ENCODE measurements at places on chromosomes 2 and 18.

- no peak for DNase-seq
Observed at GRCh38 chr2:20212459-20212870, 12.5 kb downstream of the SDC1 start.

DNA sequence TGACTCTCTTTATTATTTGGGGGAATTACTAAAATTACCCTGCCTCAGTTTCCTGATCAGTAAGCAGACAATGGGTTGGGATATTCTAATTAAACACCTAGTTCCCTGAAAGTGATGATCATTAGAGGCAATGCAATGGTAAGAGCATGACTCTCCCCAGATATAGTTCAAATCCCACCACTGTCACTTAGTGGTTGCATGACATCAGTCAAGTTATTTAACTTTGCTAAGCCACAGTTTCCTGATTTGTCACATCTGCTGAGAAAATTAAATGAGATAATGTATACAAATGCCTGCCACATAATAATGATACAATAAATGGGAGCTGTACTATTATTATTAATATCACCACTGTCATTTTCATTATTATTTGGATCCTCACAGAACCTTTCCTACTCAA, 29.9 kb downstream of the ZEB2 start:
- DNase-seq, result no peak

DNA sequence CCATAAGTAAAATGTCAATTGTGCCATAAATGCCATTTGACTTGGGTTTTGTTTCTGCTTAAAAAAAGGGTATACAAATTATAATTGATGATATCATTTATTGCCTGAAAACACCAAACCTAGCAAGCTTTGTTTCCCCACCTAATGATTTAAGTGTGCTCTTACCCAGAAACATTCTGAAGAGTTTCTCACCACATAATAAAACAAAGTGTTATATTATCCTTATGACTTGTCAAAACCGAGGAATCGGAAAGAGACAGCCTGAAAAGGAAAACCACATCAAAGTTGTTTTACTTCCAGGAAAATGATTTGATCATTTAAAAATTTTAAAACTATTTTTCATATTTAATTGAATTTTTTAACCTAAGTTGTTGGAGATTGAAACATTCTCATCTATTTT, 170.5 kb upstream of the SLC39A10 start:
- DNase-seq, result no peak

GRCh38 chr2:98809878-98810587, 79.1 kb upstream of the MGAT4A start:
- no peak for DNase-seq

DNA sequence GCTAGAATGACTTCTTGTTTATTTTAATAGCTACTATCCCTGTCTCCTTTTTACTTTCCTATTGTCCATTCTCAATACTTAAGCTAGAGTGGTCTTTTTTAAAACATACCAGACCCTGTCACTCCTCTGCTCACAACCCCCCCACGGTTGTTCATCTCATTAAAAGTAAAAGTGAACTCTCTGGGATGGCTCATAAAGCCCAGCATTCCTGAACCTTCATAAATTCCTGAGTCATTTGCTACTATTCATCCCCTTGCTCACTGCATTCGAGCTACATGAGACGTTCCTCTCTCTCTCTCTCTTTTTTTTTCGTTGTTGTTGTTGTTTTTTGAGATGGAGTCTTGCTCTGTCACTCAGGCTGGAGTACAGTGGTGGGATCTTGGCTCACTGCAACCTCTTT, 148.7 kb upstream of the DSEL start:
- no peak for DNase-seq

DNA sequence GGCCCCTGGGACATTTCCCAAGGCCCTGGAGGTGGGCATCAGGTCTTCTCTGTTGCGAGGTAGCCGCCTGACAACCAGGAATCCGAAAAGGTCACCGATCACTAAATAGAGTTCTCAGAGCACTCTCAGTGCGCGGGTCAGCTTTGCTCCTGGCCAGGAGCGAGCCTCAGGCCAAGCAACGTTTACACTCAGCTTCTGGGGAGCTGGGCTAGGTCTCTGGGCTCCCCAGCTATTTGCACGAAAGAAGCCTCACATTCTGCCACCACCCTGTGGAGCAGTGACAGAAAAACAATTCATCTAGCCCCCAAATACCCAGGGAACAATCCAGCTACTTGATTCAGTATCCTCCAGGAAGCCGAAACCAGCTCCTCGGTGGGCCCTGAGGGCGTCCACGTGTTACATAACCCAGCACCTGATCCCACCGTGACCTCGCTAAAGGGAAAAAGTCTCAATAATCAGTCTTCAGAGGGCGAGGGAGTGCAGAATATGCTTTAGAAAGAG, 3.3 kb downstream of the SH3BP4 start:
- DNase-seq, result no peak

DNA sequence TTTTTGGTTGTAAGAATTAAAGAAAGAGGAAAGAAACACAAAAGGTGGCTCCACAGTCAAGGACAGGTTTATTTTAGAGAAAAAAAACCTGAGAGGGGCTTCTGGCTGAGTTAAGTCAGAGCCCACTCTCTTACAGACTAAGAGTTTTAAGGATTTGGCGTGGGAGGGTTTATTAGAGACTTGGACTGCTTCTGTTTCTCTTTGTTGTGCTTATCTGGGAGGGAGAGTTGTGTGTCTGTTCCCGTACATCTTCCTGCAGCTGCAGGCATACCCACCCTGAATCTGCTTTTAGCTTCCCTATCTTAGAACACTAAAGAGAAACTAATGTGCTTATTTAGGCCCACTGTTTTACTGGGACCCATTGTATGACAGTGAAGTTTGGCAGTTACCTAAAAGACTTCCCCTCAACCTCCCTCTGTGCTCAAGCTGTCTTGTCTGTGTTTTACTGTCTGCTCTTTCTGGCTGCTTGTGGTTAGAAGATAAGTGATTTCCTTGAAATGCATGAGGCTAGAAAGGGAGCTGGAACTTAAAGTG, 2.7 kb downstream of the RSAD2 start:
- no peak for DNase-seq

- DNase-seq, result no peak
Observed at GRCh38 chr18:58095655-58096054, 51.6 kb downstream of the NEDD4L start.

GRCh38 chr2:8594731-8595427, 87.0 kb upstream of the ID2 start:
- DNase-seq, result no peak

- no peak for DNase-seq
Observed at GRCh38 chr2:20509770-20510490, 63.1 kb downstream of the RHOB start.

GRCh38 chr2:3680548-3681345, 22.6 kb upstream of the DCDC2C start:
- no peak for DNase-seq

DNA sequence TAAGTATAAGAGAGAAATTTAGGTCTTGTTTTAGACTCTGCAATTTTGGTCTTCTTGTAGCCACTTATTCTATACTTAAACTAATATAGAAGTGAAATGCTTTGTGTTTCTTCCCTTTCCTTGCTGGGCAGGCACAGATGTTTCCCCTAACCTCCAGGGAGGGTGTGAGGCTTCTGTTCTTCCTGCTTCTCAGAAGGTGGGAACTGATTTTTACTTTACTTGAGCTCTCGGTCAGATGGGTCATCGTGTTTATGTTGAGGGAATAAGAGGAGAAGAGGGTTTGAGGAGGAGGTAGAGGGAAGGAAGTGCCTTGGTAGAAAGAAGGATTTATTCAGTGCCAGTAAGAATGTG, 92.5 kb upstream of the CXCR4 start:
- DNase-seq, result no peak

DNA sequence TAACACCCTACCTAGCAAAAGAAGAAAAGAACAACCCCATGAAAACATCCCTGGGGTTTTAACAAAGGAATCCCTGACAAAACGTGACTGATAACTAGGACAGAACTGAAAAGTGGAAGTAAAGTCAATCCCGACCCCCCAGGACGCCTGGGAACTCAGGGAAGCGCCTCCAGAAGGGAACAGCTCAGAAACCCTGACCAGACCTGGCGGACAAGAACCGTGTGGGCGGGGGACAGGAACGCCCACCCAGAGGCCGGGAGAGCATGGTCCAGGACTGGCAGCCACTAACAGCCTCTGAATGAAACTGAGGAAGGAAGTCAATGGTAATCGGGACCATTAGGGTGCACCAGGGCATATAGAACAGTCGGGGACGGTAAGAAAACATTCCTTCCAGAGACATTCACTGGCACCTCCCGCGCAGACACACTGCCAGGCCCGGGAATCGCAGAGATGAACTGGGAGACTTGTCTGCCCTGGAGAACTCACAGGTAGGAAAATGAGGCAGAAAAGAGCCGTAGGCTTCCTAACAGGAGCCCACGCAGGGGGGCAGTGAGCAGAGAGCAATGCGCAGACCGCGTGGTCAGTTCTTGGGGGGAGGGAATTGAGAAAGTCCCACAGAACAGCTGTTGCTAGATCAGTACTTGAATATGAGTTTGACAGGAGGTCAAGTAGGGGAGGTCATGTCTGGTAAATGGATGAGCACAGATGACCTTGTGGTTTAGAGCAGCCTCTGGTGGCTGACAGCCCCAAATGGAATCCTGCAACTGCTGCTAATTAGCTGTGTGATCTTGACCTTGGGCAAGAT, 1.3 kb upstream of the TBC1D8 start:
- no peak for DNase-seq

DNA sequence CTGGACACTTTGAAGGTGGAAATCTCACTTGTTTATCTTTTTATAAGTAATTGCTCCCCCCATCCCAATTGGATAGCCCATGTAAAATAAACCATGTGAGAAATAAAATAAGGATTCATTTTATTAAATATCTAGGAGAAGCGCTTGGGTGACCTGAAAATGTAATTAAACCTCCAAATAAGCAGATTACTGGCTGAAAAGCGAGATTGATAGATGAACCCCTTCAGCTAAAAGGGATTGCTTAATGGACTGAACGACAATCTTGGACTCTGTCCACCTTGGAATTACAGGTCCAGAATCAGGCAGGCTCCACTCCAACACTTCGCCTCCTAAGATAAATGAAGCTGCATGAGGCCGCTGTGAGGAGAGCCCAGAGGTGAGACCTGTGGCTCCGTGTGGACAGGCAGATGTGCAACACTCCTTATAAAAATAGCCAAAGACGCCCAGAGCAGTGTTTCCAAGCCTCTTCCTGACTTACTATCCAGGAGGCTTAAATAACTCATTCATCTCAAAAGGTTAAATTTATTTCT, 441.5 kb downstream of the MTX2 start:
- no peak for DNase-seq

DNA sequence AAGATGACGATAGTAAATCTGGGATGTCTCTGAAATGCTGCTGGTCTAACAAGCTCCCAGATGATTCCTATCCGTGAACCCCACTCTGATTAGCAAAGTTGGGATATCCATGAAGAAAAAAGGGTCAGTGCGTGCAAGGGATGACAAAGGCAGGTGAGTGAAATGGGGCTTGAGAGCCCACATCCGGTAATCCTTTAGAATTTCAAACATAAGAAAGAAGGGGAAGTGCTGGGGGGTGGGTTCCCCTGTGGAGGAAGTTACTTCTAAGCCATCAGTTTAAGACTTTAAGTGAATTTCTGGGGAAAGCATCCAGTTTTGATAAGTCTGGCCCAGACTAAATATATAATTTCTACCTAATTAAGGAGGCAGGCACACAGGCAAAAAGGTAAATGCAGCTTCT, 209.5 kb downstream of the DPP10 start:
- no peak for DNase-seq

DNA sequence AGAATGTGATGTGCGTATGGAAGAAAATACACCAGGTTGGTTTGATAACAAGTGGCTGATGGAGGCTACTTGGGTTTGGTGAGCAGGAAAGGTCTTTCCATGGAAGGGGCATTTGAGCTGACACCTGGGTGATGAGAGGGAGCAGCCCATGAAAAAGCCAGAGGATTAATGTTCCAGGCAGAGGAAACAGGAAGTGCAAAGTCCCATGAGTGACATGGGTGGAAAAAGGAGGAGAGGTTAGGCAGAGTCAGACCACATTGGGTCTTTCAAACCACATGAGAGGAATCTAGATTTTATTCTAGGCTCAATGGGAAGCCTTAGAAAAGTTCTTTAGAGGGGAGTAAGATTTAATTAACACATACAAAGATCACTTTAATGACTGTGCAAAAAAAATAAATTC, 195.7 kb downstream of the LRATD1 start:
- DNase-seq, result no peak

DNA sequence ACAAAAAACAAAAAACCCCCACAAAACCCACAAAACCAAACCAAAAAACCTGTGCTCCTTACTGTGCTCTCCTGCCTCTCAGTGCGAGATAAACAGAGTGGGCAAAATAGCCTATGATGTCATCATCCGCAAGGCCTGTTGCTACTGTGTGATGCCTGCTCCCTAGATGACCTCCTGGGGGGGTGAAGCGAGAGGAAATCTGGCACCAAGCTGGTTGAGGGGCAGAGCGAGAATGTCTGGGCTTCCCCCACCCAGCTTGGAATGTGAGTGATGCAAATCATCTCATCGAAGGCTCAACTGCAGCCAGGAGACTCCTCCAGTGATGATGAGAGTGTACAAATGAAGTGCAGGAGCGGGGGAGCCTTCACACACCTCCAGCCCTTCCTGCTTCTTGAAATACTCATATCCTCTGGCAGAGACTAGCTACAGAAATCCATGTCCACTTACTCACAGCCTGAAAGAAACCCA, 57.7 kb upstream of the MAP4K3 start:
- DNase-seq, result no peak

- no peak for DNase-seq
Observed at GRCh38 chr2:191202209-191202721, 42.9 kb upstream of the MYO1B start.

GRCh38 chr2:191114403-191114886, 36.3 kb downstream of the STAT4 start:
- DNase-seq, result no peak

- DNase-seq, result no peak
Observed at GRCh38 chr2:190250421-190250820, 69.2 kb downstream of the HIBCH start.

DNA sequence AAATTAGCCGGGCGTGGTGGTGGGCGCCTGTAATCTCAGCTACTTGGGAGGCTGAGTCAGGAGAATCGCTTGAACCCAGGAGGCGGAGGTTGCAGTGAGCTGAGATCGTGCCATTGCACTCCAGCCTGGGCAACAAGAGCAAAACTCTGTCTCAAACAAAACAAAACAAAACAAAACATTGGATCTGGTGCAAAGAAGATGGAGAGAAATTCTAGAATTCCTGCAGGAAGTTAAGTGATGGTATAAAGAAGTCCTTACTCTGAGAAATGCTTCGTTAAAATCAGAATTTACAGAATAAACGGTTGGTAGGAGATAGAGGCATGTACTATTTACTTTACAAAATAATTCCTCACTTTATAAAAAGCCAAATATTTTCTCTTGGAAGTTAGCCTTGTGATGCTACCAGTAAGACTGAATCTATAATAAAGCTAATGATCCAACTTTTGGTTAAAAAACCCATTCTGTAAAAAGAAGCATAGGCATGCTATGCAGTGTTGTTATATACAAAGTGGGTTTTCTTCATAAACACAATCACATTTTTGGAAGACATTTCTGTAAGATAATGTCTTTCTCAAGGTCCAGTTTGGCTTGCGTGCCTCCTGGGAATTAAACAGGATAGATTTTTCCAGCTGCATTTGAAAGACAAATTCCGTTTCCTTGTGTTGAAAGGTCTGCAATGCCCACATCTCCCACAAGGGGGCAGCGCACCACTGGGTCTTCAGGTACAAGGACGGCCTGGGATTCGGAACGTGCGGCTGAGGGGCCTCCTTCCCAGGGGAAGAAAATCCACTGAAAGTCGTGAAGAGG, 35.6 kb upstream of the PNO1 start:
- peak; percentile 17 for DNase-seq

GRCh38 chr2:100603948-100604633, 41.3 kb downstream of the PDCL3 start:
- DNase-seq, result no peak

GRCh38 chr2:11573418-11574175, 39.8 kb downstream of the GREB1 start:
- no peak for DNase-seq
